ENCODE measurements at places on chromosomes 7 and 10. TPM values are rescaled to one million over a fixed set of nuclear protein-coding genes. Genes with fewer than 3 reads are reported as not detected.

DNA sequence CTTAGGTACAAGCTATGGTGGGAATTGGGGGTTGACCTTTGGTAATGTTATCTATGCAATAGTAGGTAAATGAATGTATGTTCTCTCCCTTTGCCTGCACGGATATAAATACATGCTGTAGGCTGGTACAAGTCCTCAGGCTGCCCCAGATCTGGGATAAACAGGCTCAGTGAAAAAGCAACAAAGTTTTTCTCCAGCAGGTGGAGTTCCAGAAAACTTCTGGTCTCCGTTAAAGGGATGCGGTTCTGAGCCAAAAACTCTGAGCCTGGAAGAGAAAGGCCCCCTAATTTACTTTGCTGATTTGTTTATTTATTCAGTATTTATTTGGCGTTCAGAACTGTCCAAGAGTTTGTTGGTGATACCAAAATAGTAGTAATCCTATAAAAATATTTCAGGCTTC is 204.7 kb downstream of the ADRA2A start:
- no peak for DNase-seq

DNA sequence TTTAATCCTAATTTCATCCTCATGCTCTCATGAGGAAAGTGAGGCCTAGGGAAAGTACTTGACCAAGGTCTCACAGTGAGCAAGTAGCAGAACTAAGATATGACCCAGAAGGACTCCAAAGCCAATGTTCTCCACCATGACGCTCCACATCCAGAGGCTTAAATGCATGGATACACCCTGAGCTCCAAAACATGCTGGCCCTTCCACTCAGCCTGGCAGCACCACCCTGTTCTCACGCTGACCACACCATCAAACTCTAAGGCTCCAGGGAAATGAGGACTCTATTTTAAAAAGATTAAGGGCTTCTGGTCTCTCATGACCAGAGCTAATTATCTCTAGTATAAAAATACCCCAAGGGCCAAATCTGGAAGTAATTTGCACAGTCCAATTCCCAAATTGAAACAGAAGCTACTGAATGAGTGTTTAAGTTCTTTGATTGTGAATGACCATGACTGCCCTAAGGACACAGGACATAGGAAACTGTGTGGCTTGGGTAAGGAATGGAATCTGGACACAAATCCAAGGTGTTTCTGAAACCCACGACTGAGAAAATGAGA is 71.1 kb upstream of the ABLIM1 start:
- DNase-seq, result peak; percentile 35

Gene SEMA3E
- total RNA-seq, result 4.7 TPM

DNA sequence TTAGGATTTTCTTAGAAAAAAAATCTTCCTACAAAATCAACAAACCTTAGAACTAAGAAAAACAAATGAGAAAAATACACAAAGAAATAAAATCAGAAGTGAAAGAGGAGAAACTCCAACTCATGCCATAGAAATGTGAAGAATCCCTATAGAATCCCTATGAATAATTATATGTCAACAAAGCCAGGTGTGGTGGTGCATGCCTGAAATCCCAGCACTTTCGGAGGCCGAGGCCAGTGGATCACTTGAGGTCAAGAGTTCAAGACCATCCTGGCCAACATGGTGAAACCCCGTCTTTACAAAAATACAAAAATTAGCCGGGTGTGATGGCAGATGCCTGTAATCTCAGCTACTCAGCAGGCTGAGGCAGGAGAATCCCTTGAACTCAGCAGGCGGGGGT is 27.1 kb downstream of the ACSM6 start:
- peak; percentile 75 for DNase-seq

Gene KCNH2
- total RNA-seq, result 1.2 TPM

- DNase-seq, result peak; percentile 88
These were observed 78.6 kb downstream of the TNS3 start for GRCh38 chr7:47503281-47503680.

- DNase-seq, result peak; percentile 94
These were observed 1156.3 kb downstream of the SORCS3 start for GRCh38 chr10:105797234-105797890.

DNA sequence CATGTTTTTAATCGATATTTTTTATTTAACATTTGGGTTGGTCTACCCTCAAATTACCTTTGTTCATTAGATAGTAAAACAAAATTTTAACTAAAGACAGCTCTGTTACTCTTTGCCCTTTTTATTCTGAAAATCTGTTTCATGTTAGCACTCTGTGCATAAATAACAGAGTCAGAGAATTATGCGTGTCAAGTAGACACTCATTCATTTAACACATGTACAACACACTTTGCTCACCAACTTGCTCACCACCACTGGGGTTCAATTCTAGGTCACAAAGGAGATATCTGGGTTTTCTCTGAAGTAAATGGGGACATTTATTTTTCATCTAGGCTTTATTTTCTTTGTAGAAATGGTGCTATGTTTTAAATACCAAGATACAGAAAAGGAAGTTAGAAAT is 457.4 kb upstream of the SEMA3D start:
- DNase-seq, result no peak

DNA sequence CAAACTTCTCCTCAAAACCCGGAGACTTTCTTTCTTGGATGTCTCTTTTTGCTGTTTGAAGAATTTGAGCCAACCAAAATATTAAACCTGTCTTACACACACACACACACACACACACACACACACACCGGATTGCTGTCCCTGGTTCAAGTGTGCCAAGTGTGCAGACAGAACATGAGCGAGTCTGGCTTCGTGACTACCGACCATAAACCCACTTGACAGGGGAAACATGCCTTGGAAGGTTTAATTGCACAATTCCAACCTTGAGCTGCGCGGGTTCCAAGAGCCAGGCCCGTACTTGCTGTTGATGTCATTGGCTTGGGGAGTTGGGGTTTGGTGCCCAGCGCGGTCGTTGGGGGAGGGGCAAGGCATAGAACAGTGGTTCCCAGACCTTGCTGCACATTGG is 1.7 kb downstream of the EGFR start:
- DNase-seq, result peak; percentile 59

GRCh38 chr7:50678586-50678985 is 104.1 kb downstream of the GRB10 start:
- no peak for DNase-seq

DNA sequence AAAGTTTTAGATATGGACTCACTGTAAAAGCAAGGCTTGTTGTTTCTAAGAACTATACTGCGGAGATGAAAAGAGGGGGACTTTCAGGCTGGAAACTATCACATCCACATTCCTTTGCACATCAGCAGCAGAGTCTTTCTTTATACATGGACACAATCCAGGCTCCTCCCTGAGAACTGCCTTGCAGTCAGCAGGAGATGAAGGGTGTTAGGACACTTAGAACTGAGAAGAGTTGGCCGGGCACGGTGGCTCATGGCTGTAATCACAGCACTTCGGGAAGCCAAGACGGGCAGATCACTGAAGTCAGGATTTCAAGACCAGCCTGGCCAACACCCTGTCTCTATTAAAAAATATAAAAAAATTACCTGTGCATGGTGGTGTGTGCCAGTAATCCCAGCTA is 9.7 kb upstream of the GARS1 start:
- DNase-seq, result no peak
